ENCODE measurements at places on chromosomes 2 and 18.

- DNase-seq, result peak; percentile 53
Measured at GRCh38 chr2:74919827-74920226, 38.6 kb upstream of the POLE4 start.

- DNase-seq, result no peak
Measured at GRCh38 chr2:217017456-217018252, 157.8 kb upstream of the TNP1 start.

DNA sequence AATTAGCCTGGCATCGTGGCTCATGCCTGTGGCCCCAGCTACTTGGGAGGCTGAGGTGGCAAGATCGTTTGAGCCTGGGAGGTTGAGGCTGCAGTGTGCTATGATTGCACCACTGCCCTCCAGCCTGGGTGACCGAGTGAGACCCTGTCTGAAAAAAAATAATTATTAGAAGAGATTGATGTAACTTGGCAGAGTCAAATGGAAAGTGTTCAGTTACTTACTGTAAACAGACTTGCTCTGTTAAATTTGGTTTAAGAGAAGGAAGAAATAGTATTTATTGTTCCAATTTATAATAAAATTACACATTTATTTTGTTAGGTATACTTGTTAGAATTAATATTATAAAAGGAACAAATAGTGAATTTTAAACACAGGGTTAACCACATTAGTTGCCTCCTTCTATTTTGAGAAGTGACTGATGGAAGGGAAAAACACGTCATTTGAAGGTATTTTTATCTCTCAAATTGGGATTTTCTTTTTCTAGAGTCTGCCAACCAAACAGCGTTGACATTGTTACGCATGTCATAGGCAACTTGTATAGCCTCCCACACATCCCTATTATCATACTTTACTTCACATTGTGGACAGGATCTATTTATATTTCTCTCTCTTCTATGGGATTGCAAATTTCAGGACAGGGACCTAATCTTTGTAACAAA lies 118.8 kb upstream of the B3GNT2 start:
- no peak for DNase-seq

DNA sequence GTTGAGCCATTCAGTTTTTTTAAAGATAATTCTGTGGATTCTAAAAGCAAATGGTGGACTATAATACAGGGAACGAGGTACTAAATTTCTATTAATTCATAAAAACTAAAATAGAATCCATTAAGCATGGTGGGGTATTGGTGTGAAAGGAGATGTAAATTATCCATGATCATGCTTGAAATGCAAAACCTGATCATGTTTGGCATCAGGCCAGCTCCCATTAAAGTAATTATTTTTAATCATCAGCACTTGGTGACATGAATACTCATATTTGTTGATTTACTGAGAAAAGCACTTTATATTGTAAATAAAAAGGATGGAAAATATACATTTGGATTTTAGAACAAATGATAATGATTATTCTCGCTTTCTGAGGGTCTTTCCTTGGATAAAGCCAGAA lies 232.3 kb upstream of the MEIS1 start:
- no peak for DNase-seq

- DNase-seq, result no peak
Measured at GRCh38 chr2:199370150-199370780, 87.5 kb downstream of the SATB2 start.

GRCh38 chr2:224584111-224584784 lies 915 bp downstream of the CUL3 start:
- DNase-seq, result no peak

DNA sequence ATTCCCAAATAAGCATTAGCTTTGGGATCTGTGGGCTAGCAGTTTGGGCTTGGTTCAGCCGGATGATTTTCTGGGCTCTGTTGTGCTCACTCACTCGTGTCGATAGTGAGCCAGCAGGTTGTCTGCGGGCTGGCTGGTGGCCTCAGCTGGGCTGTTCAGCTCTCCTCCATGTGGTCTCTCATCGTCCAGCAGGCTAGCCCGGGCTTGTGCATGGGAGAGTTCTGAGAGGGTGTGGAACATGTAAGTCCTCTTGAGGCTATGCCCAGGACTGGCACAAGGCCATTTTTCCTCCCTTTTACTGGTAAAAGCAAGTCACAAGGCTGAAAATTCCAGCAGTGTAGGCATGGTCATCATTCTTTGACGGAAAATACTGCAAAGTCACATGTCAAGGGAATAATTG lies 38.5 kb downstream of the NTSR2 start:
- DNase-seq, result no peak

DNA sequence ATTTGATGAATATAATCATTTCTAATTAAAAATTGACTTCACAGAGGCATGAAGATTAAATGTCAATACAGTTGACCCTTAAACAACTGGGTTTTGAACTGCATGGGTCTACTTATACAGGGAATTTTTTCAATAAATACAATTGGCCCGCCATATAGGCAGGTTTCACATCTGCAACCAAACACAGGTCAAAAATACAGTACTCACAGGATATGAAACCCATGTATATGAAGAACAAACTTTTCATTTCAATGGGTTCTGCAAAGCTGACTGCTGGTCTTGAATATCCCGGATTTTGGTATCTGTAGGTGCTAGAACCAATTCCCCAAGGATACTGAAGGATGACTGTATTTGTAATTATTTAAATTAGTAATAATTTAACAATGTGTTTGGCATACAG lies 555.6 kb downstream of the EPHA4 start:
- DNase-seq, result no peak

DNA sequence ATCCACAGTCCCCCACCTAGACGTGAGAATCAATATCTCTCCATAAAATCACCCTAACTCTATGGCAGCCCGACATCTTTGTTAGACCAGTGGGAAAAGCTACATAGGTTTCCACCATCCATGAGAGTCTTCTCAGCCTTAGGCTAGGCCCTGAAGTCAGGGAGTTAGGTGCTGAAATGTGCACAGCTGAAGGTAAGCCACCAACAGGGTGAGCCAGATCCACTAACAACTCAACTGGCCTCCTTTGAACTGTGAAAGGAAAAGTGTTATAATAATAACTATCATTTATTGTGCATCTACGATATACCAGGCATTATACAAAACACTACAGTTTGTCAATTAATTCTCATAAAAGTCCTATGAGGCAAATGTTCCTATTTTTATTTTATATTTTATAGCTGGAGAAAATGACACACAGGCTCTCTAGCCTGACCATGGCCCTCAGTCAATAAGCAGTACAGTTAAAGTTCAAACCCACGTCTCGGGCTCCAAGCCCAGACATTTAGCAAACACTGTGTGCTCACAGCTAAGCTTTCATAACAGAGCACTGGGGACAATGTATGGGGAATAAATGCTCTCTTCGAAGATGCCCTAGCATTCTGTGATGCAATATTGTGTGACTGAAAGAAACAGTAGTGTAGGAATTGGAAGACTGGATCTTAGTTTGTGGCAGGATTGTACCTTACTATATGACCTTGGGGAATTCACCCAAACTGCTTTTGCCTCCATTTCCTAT lies 11.2 kb upstream of the CYP27C1 start:
- no peak for DNase-seq

Data from 8988T (cell line).